Activated T-helper 1 cell treated with anti-CD3 and anti-CD28 coated beads, Interleukin-2, amount 50 U/mL, for 16 hours (primary cell): ENCODE measurements at places on chromosomes 6 and 20.

DNA sequence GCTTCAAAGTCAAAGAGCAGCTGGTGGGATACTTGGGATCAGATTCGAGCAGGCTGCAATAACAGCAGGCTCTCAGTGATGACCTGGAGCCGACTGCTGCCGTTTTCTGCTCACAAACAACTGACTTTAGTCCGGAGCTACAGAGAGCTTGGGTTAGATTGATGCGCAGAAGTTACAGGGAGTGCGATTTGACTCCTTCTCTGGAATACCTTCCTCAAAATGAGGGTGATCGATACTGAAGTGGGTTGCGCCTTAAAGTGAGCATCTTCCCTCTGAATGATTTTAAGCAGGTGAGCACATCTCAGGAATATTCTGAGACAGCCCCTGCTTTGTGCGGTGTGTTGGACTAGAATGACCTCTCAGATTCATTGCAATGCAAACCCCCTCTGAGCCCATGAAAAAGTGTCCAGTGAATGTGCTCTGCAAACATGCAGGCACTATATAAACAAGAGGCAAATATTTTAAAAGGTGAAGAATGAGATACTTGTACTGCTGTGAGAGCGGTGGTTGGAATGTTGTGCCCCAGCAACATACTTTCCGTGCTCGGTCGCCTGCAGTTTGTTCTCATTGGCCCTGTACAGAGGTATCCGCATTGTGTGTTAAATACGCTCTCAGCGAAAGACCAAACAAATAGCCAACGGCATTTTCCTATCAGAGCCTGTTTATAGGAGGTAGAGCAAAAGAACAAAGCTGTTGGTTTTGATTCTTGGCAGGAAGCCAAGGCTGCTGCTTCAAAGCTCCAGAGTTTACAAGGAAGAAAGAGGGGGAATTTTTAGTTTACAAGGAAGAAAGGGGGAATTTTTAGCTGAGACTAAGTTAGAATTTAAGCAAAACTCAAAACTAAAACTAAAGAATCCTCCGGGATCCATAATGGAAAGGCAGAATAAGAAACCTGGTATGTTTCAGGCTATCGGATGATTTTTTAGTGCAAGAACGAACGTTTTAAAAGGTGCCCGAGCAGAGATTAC lies 67.7 kb downstream of the PHACTR2 start:
- DNase-seq = no peak

DNA sequence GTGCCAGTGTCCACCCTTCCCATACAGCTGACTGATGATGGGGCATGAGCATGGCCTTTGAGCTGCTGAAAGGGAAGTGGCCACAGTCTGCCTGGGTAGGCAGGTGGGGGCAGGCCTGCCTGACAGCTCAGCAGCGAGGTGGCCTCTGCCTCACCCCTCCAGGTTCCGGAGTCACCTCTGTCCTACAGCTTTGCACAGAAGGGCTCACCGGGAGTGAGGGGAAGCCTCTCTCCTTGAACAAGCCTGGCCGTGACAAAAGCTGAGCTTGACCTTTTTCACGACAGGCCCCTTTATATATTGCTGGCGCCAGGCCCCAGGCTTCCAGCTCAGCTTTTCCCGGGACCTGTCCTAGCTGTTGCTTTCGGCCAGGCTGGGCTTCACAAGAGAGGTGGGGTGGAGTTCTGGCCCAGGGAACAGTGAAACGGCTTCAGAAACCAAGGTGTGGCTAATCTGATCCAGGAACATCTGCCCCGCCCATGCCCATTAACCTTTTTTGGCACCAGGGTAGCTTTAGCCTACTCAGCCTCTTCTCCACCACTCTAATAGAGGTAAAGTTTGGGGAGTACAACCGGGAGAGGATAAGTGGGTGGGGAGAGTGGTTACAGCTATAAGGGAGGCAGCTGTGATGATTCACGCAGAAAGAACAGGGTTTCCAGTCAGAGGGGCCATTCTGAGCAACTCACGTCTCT lies 42.9 kb downstream of the C6orf132 start:
- no peak for DNase-seq

DNA sequence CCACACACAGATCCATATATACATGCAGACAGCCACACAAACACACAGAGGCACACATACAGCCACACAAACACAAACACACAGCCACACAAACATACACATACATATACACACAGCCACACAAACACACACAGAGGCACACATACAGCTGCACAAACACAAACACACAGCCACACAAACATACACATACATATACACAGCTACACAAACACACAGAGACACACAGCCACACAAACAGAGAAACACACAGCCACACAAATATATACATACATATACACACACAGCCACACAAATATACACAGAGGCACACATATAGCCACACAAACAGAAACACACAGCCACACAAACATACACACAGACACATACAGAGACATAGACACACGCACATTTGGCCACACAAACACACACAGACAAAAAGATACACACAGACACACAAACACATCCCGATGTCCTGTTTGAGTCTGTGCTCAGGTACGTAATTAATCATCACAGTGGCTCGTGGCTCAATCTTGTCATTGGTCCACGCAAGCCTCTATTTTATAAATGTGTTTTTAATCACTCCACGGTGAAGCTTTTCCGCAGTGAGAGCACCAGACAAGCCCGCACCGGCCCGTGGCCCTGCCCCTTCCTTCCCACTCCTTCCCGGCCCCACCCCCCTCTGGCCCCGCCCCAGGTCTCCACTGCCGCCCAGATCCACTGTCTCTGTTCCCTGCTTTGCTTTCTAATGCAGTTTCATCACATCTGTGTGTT lies 135.3 kb downstream of the CDH4 start:
- DNase-seq = no peak

DNA sequence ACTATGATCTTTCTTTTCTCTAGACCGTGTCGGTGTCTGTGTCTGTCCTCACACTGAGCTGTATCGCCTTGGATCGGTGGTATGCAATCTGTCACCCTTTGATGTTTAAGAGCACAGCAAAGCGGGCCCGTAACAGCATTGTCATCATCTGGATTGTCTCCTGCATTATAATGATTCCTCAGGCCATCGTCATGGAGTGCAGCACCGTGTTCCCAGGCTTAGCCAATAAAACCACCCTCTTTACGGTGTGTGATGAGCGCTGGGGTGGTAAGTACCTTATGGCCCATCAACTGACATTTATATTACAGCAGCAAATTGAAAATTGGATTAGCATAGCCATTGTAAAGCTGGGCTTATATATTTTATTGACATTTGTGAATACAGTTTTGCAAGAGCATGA lies 72.2 kb upstream of the GFRAL start:
- DNase-seq = no peak

GRCh38 chr6:148175550-148176188 lies 167.0 kb upstream of the SASH1 start:
- DNase-seq = no peak

DNA sequence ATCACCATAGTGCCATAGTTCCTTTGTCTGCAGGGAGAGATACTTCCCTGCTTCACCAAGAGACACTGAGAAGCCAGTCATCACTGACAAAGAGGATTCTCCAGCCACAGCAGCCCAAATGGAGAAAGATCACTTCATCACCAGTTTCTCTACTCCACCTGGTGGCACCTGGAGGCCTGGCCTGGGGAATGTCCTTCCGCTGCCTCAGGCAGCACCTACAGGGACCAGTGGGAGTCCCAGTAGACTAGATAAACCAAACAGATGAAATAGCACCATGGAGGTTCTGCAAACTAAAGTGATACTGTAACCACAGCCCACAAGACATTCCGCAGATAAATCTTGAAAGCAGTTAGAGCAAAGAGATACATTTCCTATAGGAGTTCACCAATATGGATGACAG lies 266.5 kb downstream of the C6orf118 start:
- DNase-seq = no peak

DNA sequence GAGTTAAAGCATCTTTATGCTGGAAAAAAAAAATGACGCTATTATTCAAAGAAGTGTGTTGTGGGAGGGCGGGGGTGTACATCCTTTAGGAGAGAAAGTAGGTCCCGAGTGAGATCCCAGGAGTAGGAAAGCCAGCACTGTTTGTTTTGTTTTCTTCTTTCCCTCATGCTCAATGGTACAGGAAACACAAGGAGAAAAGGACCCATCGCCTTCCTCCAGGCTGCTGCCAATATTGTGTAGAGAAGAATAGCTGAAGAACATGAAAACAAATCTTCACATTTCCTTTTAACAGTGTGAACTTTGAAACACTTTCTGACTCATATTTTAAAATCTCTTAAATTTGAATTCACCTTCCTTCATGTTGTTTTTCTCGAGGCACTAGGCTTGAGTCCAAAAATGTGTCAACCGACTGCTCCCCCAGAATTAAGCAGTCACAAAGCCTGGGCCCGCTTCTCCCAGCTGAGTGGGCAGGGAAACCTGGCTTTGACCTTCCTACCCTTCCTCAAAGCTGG lies 22.3 kb downstream of the PPP1R16B start:
- DNase-seq = no peak

- DNase-seq = no peak
Observed at GRCh38 chr6:111808493-111808892, 64.8 kb downstream of the FYN start.

GRCh38 chr6:49468042-49468441 lies 4.9 kb downstream of the CENPQ start:
- no peak for DNase-seq

GRCh38 chr20:46725186-46726165 lies 16.0 kb downstream of the SLC2A10 start:
- DNase-seq = no peak

GRCh38 chr6:168194732-168195567 lies 115.9 kb upstream of the FRMD1 start:
- no peak for DNase-seq

DNA sequence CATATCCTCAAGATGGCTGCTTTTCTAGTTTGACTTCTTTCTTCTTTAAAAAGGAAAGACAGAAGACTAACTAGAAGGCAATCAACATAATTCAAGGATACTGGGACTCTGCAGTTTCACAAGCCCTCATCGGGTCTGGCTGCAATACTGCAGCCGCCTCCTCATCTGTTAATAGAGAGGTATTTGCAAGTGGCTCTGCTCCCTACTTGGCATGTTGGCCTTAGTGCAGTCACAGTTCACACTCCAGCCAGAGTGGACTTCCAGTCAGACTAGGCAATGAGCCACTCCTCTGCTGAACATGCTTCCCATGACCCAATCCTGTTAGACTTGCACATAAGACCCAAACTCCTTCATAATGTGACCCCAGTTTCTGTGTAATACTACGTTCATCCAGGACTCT lies 141.9 kb upstream of the ENPP5 start:
- DNase-seq = no peak

DNA sequence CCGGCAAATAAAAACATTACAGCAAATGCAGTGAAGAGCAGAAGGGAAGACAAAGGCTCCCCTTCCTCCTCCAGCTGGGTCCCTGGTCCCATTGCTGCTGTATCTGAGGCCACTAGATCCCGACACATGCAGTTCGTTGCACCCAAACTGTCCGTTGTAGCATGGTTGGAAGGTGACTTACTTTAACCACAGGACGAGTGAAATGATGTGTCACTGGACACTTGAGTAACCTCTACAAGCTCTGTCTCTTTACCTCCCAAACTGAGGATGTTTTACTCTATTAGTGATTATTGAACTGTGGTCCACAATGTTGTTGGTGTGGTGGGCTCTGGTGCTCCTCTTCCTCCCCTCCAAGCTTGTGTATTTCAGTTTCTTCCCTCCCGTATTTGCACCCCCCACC lies 46.2 kb upstream of the ARMH2 start:
- no peak for DNase-seq

DNA sequence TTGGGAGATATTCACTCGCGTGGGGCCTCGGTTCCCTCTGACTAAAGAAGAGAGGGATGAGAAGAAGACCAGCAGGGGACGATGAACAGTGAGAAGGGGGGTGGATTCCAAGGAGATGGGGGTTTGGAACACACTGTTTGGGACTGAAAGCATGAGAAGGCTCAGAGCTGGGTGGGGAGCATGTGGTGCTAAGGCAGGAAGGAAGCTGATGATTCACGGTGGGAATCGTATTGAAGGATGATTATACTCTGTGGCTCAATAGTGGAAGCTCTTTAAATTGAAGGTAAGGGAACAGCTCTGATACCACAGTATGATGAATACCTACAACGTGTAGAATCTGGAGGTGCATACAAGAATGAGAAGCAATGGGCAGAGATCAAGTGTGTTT lies 117.5 kb upstream of the KCNK16 start:
- DNase-seq = no peak

DNA sequence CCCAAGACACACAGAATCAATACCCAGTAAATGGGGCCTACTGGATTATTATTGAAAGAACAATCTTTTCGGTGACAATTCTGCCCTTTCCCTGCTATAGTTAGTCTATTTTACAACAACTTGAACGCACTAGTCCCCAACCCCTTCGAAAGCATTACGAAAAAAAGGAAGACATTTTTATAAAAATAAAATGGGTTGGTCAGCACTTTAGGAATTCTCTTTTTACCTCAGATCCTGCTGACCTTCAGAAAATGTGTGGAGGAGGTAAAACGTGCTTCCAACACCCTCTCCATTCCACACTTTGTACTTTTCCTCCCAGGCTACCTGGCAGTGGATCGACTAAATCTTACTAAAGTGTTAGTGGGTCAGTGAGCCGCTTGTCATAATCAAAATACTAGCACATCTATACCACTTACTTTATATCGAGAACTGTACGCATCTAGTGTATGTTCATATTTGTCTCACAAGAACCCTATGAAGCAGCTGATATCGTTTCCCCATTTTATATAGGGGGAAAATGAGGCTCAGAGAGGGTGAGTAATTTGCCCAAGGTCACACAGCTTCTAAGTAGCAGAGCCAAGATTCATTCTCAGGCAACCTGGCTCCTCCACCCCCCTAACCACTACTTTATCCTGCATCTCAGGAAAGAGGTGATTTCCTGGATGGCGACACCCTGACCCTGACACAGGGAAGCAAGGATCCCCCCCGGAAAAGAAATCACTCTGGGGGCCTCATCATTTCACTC lies 10.6 kb downstream of the NFATC2 start:
- no peak for DNase-seq

- no peak for DNase-seq
Observed at GRCh38 chr20:43448748-43449535, 8.8 kb upstream of the SRSF6 start.

DNA sequence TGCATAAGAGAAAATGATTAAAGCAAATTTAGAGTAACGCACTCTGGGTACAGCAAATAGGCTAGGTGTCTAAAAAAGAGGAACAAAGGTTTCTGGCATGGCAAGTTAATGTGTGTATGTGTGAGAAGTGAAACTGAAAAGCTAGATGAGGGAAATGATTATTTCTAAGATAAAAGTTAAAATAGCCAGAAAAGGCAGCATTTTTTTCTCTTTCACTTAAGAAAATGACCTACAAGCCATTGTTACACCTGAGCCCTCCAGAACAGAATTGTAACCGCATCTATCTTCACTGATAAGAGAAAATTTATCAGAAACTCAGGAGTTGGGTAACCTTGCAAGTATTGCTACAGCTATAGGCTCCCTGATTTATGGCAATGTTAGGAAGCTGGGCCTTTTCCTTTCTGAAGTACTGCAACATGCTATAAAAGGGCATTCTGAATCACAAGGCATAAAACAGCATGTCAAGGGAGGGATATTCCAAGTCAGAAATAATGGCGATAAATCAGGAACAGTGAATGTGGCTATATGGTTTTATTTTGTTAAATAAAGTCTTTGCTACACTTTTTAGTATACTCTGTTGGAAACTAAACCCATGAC lies 395.3 kb downstream of the TBC1D32 start:
- no peak for DNase-seq

GRCh38 chr6:121835662-121836061 lies 400.2 kb downstream of the GJA1 start:
- DNase-seq = no peak
